Caki2 (cell line): ENCODE measurements at places on chromosomes 4 and X. TPM values are rescaled to one million over a fixed set of nuclear protein-coding genes. Genes with fewer than 3 reads are reported as not detected.

SMARCA5 gene
- 22.8 and 31.8 TPM in 2 replicates for total RNA-seq

MAGEH1 gene
- total RNA-seq: 27.1 and 60.4 TPM in 2 replicates

SRD5A3 gene
- 12.7 and 14.8 TPM in 2 replicates for total RNA-seq

DCX gene
- total RNA-seq: not detected in 2 replicates

MAGEA2B gene
- total RNA-seq: not detected in 2 replicates

OPN1MW gene
- not detected in 2 replicates for total RNA-seq

NHSL2 gene
- 0.07 and 1.3 TPM in 2 replicates for total RNA-seq
